ENCODE measurements at places on chromosomes 3 and 15. TPM values are rescaled to one million over a fixed set of nuclear protein-coding genes. Genes with fewer than 3 reads are reported as not detected.

DNA sequence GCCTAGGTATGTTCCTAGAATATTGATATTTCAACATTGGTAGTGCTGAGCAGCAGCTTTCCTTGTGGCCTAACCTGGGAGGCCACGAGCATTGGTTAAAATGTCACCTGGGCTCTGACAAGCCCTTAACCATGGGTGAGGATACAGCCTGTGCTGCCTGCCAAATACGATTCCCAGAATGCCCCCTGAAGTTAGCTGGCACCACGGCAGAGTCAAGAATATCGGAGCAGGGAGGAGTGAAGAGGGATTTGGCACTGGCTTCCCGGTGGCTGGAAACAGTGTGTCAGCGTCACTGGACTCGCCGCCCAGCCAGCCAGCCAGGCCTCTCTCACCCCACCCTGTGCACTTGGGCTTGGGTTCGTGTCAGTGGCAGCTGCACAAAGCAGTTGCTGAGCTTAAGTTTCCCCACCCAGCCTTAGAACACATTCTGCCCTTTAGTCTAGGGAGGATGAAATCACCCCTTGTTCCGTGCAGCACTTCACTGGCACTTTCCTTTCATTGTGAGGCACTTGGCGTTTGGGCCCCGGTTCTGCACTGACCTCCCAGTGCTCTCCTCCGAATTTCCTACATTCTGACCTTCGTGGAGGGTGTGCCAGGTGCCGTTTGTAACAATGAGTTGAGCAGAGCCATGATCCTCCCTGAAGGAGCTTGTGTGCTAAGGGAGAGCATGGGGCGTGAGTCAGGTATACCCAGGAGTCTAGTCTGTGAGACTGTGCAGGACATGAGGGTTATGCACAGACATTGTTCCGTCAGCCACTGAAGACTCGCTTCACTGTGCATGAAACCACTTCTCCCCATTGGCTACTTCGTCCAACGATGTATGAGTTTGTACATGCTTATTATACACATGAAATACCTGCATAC lies 152.8 kb upstream of the BHLHE40 start:
- H3K4me3 ChIP-seq: no peak overlapping the region
- peaks cover 5% of the 10 kb centered on the region for H3K36me3 ChIP-seq

DNA sequence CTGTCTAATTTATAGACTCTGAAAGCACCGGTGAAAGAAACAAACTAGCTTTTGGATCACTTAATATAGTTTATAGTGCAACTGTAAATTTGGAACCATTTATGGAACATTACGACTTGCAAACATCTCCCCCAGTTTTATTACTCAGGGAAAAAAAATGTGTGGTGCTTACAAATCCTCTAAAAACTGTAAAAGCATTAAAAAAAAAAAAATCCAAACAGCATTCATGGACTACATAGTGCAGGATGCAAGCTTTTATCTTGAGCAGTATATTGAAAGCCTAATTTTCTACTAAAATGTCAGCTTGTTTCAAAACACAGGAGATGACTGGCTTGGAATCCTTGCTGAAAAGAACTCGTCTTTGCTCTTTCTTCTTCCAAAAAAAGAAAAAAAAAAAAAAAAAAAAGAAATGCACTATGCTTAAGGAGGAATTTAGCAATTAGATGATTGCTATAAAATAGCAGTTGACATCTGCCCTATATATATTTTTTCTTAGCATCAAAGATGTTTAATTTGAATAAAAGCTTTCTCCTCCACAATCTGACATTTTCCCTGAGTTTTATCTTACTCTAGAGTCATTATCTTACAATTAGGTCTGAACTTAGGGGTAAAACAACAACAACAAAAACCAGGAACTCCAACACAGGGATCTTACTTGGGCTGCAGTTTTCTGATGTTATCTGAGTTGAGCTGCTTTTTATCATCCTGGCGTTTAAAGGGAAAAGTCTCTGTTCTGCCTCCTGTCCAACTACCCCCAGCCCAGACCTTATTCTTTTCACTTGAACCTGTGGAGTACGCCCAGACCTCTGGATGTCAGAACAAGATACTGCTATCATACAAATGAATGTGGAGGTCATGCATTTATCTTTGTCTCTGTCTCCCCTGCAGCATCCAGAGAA lies 62.6 kb upstream of the PDZRN3 start:
- H3K36me3 ChIP-seq: no peaks in the 10 kb centered on the region
- no peaks in the 10 kb centered on the region for H3K4me1 ChIP-seq
- no peak overlapping the region for H3K27ac ChIP-seq
- H3K27me3 ChIP-seq: no peaks in the 10 kb centered on the region

- H3K27me3 ChIP-seq: peaks cover 28% of the 10 kb centered on the region
- no peaks in the 10 kb centered on the region for H3K4me1 ChIP-seq
- no peak for DNase-seq
- no peaks in the 10 kb centered on the region for H3K36me3 ChIP-seq
- no peak overlapping the region for H3K4me3 ChIP-seq
- H3K27ac ChIP-seq: no peak overlapping the region
Observed at GRCh38 chr3:55951388-55951787, 464.3 kb upstream of the WNT5A start.

FAM227B gene
- 0.98 TPM for total RNA-seq

SCN11A gene
- not detected for total RNA-seq
